ENCODE measurements at places on chromosomes 16 and 17.

DNA sequence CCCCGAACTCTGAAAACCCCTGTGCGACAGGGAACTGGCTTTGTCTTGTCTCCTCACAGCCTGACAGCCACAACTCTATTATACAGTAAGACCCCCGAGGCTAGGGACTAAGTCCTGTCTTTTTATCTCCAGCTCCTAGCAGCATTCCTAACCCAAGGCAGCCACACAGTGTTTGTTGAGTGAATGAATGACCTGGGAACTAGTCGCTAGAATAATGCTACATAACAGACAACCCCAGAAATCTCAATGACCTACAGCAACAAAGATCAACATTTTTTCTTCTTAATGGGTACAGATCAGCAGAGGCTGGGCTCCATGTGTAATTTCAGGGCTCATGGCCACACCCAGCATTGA, 71.4 kb upstream of the TNRC6C start:
- DNase-seq: no peak

DNA sequence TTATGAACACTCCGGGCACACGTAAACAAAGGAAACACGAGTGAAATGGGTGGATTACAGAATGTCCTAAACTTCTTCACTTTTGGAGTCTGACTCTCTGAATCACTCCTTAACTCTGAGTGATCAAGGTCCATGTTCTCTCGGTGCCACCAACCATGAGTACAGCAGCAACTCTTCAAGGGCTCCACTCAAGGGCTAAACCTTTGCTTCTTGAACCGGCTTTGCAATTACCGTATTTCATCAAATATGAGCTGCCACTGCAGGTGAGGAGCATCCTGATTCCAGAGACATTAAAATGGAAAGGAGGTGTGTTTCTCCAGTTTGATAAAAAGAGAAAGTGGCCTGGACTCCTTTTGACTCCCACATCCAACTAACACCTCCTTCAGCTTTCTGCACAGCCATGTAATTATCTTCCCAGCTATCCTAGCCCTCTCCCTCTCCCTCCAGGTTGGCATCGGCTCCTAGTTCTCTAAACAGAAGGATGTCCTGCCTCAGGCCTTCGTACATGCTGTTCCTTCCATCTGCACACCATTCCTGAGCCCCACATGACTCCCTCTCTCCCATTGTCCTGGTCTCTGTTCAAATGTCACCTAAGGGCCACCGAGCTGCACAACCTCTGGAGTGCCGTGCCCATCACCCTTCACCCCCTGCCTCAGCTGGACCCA, 61.4 kb downstream of the ZDHHC7 start:
- DNase-seq: no peak

DNA sequence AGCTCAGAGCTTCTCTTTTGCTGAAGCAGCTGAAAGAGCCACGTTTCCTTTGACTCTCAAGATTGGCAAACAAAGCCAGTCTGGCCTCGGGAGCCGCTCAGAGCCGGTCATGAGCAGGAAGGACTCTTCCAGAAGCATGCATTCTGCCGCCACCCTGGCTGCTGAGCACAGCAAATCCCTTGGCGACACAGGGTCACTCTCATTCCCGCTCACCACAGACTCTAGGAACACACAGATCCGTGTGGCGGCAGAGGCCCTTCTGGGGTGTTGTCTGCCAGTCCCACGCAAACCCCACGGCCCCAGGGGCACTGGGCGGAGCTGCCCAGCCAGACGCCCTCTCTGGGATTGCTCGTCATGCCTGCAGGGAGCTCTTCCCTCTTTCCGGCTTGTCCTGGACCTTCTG, 157.0 kb downstream of the C16orf95 start:
- no peak for DNase-seq

DNA sequence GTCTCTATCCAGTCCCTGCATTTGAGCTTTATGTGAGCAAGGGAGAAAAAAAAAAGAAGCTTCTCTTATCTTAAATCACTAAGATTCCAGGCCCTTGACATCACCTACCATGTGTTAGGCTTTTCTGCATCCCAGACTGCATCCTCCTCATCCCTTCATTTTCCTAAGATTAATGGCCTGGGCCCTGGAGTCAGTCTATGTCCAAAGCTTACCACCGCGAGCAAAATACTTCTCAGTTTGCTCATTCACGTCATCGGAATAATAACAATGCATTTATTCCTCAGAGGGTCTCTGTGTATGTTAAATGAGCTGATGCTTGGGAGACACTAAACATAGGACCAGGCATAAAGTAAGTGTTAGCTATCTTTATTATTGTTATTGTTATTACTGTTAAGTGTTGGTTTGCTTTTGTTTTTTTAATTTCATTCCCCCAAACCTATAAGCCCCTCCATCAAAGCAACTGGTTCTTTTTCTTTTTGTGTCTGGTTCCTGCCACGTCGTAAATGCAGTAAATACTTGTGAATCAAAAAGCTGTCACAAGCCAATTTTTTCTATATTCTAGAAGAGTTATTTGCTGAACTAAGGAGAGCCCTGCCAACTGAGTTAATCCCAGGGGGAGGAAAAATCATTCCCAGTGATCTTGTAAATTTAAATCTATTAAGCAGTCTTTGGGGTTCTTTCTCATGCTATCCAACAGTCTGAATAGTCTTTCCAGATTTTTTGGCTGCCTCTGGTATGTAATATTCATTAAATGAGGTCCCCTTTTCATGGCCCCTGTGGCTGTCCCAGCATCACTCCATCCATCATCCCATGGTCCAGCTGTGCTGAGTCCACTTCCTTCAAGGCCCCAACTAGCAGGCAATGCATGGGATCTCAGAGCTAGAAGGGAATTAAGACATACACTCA, 46.5 kb downstream of the VAT1L start:
- DNase-seq: peak; percentile 86

DNA sequence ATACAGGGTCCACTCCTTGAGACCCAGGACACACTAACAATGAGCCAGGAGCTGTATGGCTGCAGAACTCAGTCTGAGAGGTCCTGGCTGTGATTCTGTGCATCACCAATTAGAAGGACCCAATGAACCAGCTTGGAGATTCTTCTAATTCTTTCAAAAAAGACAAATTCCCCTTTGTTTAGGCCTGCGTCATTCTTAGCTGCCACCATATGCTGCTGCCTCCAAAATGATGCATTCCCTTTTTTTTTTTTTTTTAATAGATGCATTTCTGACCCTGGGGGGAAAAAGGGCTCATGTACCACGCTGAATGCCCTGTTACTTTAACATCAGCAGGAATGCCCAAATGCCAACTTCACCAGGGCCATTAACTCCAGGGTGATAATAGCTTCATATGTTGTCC, 28.5 kb downstream of the EMP2 start:
- DNase-seq: no peak

DNA sequence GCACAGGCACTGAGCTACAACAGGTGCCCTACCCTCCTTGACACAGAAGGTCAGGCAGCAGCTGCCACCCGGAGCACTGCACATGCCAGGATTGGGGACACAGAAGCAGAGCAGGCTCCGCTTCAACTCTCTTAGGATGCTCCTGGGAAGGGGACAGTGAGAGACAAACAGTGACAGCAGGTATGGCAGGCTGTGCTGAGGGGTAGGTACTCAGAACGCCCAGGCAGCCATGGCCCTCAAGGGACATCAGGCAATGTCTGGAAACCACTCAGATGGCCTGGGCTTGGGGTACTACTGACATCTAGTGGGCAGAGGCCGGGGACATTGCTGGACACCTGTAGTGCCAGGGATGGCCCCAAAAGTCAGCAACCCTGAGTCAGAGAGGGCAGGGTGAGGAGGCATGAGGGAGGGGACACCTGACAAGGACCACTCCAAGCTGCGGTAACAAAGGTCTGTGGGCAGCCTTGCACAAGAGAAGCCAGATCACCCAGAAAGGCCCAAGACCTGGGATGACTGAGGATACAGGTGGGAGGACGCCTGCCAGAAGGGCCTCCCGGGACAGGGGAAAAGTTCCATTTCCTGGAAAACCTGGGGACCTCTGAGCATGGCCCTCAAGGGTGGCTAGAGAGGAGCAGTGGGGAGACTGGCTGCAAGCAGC, 21.2 kb downstream of the PEMT start:
- peak; percentile 31 for DNase-seq

DNA sequence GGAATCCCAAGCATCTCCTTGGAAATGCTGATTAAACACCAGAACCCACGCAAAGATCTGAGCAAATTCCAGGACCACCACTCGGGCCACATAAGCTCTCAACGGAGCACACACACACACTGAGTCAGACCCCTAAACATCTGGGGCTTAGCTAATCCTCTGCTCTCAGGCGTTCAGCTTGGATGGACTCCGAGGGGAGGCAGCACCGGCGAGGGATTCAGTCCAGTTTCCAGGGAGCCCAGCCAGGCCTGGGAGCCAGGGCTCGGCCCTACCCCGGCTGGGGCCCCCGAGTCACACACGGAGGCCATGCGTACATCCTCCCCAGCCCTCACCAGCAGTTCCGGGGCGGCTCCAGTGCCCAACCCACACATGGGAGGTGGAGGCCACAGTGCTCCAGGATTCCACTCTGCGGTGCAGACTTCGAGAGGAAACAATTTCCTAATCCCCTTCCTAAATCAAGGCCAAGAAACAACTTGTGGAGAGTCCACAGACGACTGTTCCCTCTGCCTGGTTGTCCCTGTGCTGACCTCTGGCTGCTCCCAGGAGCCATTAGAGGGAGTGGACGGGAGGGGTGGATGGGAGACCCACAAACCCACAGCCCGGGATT, 70.5 kb downstream of the GAS7 start:
- peak; percentile 81 for DNase-seq

GRCh38 chr17:77571155-77571981, 387.1 kb upstream of the TNRC6C start:
- no peak for DNase-seq

- DNase-seq: peak; percentile 96
These were observed 272.7 kb downstream of the SOX9 start for GRCh38 chr17:72393553-72393952.

- DNase-seq: peak; percentile 39
These were observed 4.5 kb upstream of the UNC13D start for GRCh38 chr17:75848523-75849278.

GRCh38 chr16:55469821-55470532, 9.0 kb upstream of the MMP2 start:
- no peak for DNase-seq

Measured in EL (cell line).